ENCODE measurements at places on chromosomes 4 and X.

DNA sequence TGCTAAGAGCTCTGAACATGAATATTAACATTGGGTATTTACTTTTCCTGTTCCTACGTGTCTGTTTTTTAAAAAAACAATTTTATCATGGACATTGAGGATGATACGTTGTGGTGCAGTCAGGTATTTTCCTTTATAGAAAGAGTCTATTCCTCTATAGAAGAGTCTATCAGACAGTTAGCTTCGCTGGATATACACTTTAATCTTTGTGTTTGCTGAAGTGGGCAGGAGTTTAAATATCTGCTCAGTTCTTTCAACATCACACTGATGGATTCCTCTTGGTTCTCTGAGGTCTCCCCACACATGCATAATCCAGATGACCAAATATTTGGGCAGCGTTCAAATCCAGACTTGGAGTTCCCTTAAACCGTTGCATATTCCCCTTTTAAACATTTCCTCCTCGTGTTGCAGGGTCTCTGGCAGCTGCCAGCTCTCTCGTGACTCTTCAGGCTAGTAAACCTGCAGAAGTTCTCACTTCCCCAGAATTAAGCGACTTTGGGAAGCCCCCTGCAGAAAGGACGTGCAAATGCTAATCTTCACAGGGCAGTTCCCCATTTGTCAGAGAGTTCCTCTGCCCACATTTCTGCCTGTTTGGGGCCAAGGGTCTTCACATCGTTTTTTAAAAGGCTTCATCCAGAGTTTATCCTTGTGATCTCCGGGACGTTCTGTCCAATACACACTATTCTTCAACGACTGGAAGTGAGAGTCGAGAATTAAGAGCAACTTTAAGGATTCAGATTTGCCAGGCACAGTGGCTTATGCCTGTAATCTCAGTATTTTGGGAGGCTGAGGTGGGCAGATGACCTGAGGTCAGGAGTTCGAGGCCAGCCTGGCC lies 20.5 kb upstream of the DHRSX start:
- DNase-seq: no peak

DNA sequence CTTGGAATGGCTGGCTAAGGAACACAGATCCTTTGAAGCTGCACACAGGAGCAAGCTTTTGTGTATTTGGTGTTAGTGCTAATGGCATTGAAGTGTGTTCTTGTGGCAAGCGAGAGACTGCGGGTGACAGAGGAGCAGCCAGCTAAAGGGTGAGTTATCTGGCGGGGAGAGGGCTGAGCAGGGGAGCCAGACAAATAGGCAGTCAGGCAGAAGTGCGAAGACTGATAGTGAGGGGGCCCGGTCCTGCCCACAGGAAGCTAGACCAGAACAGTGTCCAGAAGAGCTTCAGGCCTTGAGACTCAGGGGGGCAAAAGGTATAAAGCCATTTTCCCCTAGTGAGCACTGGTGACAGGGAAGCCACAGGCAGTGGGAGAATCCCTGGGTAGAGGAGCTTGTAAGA lies 49.6 kb upstream of the MAMLD1 start:
- DNase-seq: no peak

DNA sequence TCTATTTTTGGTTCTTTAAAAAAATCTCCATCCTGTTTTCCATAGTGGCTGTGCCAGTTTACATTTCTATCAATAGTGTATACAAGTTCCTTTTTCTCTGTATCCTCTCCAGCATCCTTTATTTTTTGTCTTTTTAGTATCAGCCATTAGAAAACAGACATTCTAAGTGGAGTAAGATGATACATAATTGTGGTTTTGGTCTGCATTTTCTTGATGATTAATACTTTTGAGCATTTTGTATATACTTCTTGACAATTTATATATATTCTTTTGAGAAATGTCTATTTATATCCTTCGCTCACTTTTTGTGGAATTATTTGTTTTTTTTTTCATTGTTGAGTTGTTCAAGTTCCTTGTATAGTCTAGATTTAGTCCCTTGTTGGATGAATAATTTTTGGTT lies 382.2 kb upstream of the SPOCK3 start:
- no peak for DNase-seq

- no peak for DNase-seq
These were observed 23.5 kb downstream of the NAT8L start for GRCh38 chr4:2082627-2083026.

DNA sequence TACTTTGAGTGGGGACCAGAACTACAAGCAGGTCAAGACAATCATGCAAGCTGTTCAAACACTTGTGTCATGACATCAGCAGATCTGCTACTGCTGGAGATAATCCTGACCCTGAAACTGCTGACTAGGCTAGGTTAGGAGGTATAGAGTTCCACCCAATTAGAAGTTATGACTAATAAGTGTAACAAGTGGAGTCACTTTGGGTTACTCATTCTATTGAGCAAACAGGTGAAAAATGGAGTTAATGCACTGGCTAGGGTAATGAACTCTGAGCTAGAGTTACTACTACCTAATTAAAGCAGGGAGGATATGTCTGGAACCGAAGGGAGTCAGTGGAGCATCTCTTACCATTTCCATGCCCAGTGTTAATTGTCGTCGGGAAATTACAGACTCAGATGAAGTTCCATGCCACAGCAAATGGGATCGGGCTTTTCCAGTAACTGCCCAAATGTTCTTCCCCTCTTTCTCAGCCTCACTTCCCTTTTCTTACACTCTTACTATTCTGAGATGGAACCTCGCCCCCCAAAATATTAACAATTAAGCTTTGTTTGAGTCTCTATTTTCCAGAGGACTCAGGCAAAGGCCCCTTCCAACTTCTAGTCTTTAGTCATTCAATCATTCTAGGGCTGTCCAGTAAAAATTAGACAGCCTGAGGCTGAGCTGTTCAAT lies 19.8 kb upstream of the MANBA start:
- DNase-seq: no peak

All from stimulated activated CD8-positive, alpha-beta memory T cell treated with anti-CD3 and anti-CD28 coated beads, Interleukin-2, amount 100 ng/mL, for 48 hours (primary cell).